ENCODE measurements at places on chromosomes 5 and 9.

- DNase-seq = no peak
Observed at GRCh38 chr5:141870871-141871270, 7.3 kb downstream of the PCDH1 start.

- DNase-seq = no peak
Observed at GRCh38 chr9:104743376-104743985, 4.0 kb upstream of the NIPSNAP3A start.

- DNase-seq = no peak
Observed at GRCh38 chr5:141855265-141856036, 22.8 kb downstream of the PCDH1 start.

DNA sequence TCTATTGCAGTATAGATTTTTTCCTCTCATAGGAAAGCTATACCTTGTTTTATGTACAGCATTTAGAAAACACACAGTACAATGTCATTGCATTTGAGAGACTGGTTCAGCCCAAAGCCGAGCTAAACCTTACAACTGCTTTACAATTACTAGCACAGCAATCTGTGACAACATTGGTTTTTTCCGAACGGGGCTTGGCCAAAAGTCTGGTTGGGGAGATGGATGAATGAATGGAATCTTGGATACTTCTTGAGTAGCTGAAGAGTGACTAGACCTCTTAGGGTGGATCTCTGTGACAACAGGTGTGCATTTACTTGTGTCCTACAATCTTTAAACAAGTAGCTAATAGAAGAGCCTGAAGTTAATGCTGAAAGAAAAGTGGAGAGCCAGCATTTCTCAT lies 1.2 kb downstream of the SGCD start:
- no peak for DNase-seq

DNA sequence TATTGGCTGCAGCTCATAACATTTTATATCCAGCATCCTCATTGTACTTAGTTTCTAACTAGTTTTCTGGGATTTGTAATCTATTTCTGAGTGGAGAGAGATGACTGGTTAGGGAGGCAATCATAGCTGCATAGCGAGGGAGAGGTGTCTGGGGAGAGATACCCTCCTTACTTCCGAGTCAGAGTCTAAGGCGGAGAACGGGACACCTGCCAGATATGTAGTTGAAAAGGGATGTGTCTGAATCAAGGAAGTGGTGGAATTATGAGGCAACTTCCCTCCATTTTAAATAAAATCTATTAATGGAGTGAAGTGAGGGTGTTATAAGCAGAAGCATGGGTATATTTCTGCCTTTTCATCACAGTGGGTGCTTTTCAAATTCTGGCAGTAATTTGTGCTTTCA lies 126.5 kb downstream of the MAST4 start:
- DNase-seq = no peak

- DNase-seq = no peak
Observed at GRCh38 chr5:168334695-168335094, 43.2 kb downstream of the WWC1 start.

GRCh38 chr9:17750269-17750668 lies 171.4 kb downstream of the SH3GL2 start:
- DNase-seq = no peak

- DNase-seq = no peak
Observed at GRCh38 chr5:72013766-72014624, 93.3 kb upstream of the MAP1B start.

DNA sequence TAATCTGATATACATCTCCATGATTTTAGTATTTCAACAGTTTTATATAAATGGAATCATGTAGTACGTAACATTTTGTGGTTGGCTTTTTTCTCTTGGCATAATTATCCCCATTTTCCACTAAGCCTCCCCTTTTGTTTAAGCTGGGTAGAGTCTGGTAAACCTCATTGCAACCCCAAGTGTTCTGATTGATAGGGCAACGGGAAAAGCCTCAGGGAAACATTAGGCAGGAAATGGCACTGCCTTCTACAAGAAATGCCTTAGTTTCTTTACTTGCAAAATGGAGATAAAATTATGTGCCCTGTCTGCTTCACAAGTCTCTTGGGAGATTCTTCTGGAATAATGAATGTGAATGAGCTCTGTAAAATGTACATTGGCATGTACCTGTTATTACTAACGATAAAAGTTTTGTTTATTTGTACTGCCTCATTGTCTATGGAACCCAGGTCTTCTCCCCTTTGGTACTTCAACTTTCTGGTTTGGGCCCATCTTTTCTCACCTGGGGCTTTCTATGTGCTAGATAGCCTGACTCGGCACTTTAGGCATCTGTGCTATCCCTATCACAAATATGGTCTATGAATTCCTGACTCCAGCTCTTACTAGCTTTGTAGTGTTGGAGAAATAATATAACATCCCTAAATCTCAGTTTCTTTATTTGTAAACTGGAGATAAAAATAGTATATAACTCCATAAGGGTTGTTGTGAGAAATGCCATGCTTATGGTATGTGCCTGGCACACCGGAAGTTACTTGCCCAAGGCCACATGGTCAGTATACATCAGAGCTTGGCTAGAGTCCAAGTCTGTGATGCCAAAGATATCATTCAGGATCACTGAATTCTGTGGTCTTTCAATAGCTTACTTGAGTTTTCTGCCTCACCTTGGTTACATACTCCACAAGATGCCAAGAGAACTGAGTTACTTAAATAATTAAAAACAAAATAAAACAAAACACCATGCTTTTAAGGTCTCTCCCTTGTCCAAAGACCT lies 48.2 kb upstream of the ZNF169 start:
- DNase-seq = no peak

GRCh38 chr5:81724571-81724970 lies 26.3 kb downstream of the SSBP2 start:
- no peak for DNase-seq

DNA sequence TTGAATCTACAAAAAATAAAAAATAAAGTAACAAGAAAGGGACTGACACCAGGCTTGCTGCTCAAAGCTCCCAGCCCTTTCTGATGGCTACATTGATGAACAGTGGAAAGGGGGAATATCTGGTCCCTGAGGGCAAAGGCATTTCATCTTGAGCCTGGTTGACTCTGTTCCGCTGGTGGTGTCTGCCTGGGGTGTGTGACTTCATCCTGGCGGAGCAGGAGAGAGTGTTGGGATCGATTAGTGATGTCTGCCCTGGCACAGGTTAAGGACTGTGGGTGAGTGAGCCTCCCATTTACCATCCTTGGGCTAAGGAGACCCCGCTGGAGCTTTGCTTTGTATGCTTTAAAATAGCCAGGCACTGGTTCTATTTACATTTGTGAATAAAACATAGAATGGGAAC lies 56.9 kb upstream of the ASS1 start:
- DNase-seq = no peak

DNA sequence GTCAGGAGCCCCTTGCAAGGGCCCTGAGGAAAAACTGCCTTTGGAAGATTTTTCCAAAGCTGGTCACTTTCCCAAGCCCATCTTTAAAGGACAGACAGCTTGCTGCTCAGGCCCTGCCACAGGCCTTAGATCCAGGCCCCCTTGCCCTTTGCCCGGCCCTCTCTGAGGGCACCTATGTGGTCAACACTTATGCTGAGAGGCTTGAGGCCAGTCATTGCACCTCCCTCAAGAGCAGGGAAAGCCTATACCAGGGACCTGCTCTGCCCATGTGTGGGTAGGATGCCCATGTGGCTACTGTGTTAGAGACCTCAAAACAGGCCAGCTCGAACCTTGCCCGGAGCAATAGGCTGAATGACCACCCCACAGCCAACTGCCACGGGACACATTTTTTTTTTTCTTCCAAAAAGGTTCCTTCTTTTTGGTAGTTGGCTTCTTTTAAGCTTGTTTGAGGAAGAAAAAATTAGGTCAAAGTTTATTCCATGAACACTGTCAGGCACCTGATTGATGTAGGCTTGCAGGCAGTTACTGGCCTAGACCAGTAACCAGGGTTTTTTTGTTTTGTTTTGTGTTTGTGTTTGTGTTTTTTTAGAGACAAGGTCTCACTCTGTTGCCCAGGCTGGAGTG lies 3.8 kb downstream of the TCF7 start:
- no peak for DNase-seq

DNA sequence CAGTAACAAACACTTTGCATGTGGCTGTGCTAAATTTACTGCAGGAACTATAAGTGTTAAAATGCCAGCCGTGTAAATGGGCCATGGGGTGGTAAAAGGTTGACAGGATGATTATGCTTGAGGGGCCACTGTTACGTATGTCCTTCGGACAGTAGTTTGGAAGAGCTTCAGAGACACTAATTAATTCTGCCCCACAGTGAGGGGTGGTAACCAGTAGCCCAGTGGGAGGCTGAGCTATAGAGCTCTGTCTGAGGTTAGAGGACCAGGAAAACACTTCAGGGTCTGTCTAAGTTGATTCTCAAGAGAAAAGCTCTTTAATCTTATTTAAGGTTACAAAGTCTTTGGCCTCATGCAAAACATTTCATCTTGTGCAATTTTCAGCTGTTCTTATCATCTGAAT lies 176.6 kb downstream of the DMRTA1 start:
- DNase-seq = no peak

DNA sequence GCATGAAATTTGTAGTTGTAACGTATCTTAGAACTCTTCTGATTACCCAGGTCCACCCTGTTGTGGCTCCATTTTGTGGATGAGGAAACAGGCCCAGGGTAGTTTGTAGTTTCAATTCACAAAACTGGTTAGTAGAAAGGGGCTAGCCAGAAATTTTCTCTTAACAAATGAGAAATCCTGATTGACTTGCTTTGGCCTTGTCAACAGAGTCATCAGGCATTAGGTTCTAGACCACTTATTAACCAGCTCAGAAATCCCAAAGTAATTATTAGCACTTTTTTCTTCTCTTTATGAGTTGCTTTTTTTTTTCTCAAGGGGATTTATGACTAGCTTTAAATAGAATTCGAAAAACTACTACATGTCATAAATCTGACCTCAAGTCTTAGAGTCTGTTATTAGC lies 160.2 kb downstream of the SH3GL2 start:
- no peak for DNase-seq

DNA sequence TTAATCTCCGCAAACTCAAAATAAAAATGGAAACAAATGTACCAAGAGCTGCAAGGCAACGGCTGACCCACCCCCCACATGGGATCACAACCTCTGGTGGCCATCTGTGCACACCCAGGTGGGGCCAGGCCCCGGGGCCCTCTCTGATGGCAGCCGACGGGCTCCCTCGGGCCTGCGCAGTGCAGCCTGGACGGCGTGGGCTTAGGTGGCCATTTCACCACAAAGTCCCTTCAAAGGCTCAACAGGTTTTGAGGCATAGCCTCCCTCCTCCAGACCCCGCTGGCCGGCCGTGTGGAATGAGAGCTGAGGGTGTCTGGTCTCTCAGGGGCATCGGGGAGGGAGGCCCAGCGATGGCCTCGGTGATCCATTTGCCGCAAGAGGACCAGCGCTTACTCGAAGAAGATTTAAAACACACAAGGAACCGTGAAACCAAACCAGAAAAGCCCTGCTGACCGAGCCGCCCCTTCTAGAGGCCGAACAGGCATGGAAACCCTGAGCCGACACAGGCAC lies 42.7 kb upstream of the CEP72 start:
- DNase-seq = no peak

DNA sequence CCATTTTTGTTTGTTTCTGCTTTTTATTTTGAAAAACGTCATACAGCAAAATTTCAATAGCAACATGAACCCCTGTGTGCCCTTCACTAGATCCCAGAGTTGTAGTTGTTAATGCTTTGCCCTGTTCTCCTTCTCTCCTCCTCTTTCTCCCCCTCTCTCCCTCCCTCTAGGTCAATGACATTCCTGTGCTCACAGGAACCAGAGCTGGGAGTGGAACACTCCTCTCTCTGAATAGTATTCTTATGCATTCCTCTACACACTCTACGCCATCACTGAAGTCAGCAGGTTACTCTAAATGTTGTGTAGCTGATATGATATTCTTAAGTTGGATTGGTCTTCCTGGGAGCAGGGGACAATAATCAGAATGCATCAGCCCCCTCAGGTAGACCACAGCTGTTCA lies 243.4 kb downstream of the SYK start:
- DNase-seq = no peak

DNA sequence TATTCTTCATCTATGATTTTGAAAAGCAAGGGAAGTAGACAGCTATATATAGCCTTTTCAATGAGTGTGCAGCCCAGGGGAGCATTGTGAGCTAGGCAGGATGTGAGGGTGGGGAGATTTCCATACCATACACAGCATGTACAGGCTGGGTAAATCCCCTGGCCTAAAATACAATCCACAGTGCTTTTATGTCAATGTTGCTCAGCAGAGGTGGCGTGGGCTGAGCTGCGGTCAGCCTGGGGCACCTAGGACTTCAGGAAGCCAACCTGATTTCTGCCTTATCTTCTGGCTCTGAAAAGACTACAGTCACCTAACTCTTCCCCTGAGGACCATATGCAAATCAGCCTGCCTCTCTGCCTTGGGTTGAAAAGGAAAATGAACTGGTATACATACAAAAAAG lies 6.3 kb upstream of the GARIN3 start:
- no peak for DNase-seq

- no peak for DNase-seq
Observed at GRCh38 chr5:156096259-156096658, 230.7 kb upstream of the SGCD start.

GRCh38 chr9:105678163-105678562 lies 15.9 kb downstream of the TAL2 start:
- DNase-seq = no peak

DNA sequence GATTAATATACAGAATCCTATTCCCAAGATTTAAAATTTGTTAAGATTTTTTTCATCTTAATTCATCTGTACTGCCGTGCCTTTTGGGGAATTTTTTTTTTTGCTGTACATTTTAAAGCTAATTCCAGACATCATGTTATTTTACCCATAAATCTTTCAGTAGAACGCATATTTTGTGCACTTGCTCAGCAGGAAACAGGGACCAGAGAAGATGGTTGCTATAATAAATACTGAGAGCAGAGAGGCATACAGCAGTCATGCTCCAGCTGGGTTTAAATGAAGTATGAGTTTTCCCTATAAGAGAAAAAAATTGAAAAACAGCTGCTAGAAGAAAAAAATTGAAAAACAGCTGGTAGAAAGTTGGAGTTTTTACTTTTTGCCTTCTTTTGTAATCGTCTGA lies 196.9 kb upstream of the PUM3 start:
- DNase-seq = no peak

- DNase-seq = no peak
Observed at GRCh38 chr5:1974501-1975405, 92.0 kb upstream of the IRX4 start.

DNA sequence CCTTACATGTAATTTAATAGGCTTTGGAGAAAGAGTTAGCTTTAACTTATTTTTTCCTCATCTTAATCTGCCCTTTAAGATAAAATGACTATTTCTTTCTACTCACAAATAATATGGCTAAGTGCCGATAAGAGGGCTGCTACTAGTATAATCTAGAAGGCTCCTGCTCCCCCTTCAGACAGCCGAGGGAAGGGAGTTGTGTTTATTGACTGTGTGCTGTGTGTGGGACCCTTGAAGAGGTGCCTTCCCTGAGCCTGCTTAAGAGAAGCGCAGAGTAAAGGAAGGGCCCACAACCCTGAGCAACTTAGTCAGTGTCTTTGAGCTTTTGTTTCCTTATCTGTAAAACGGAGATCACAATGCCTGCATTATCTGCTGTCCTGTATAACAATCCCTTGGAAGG lies 28.1 kb upstream of the CKMT2 start:
- no peak for DNase-seq

DNA sequence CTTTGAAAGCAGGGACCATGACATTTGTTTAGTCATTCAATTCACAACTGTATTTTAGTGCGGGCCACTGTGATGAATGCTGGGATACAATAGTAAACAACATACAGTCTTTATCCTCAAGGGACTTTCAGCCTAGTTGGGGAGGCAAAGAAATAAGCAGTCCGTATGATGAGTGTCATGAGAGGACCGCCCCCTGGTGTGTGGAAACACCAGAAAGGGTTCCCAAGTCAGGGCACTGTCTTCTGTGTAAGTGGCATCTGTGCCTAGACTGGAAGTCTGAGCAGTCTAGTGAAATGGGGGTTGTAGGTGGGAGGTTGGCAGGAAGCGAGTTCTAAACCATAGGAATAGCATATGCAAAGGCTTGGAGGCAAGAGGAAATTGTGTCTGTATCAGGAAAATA lies 6.8 kb downstream of the C9orf43 start:
- no peak for DNase-seq
